ENCODE measurements at places on chromosomes 16 and 17.

DNA sequence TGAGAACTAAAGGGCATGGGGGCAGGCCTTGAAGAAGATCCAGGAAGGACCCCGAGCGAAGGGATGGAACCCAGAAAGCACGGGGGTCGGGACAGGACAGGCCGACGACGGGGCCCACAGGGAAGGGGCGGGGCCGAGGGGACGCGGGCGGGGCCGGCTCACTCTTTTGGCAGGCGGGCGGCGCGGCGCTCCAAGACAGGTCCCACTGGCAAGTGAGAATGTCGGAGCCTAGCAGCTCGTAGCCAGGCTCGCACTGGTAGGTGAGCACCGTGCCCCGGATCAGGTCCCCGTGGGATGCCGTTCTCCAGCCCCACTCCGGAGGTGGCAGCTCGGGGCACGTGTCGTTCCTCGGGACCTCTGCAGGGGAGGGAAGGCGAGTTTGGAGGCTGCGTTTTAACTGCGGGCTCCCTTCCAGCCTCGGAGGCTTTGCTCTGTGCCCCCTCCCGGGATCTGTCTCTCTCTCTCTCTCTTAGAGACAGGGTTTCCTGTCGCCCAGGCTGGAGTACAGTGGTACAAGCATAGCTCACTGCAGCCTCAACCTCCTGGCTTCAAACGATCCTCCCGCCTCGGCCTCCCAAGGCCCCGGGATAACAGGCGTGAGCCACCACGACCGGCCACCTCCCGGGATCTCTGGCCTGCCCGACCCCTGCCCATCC lies 13.7 kb upstream of the CDIPT start:
- no peak for DNase-seq

DNA sequence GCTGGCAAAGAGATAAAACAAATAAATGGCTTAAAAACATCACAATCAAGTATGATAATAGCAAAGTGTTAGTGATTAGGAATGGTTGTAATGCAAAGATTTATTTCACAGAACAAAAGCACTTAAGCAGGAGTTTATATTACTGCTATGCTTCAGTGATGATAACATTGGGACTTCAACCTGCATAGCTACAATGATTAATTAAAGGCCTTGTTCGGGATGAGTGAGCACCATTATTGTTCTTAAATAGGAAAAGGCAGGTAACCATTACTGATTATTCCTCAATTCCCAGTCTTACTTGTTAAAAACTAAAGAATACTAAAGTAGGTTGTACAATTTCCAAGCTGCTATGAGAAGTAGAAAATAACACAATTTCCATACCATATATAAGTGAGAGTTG lies 1247.5 kb upstream of the CDH8 start:
- no peak for DNase-seq

GRCh38 chr17:59356543-59357218 lies 25.2 kb downstream of the YPEL2 start:
- DNase-seq = no peak

DNA sequence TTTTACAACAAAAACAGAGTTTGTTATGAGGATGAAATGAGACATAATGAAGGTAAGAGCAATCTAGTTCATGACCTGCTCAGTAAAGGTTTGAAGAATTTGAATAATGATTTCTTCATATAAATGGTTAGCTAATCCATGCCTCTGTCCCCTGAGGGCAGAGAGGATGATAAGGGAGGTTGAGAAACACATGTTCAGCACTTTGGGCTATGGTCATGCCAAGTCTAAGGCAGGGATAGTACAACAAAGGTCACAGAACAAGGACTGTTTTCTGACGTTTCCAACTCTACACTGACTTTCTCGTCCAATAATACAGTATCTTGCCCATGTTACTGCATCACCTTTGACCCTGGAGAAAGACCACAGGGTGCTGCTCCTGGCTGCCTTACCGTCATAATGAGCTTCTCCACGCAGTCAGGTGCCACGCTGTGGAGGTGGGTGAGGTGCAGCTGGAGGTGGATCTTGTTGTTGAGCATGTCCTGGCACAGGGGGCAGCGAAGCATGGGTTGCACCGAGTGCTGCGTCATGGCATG lies 236.7 kb downstream of the ZFHX3 start:
- no peak for DNase-seq

- DNase-seq = no peak
These were observed 306.5 kb upstream of the TNRC6C start for GRCh38 chr17:77651988-77652387.

DNA sequence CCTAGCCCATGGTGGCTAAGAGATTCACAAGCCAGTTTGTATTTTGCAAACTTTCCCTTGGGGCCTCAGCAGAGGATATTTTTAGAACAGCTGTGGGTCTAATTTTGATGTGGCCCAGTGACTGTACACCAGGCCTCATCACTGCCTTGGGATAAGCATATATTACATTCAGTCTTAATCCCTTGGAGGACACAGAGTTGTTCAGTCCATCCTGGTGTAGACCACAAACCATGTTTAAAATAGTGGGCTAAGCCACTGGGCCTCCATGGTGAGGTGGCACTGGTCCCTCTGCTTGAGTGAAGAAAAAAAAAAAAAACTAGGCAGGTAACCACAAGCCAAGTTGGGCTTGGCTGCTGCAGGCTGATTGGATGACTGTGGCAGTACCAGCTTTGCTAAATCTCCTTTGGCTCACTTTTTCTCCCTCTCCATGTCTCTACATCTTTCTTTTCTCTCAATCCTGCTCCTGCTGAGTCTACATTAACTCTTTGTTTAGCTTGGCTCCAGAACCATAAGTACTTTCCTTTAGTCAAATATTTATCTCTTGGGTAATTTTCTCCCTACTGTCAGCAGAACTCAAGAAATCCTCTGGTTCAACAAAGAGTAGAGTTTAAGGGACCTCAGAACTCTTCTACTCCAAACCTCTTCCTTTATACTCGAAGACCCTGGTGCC lies 120.0 kb upstream of the TBX2 start:
- DNase-seq = no peak

GRCh38 chr16:27966756-27967155 lies 96.8 kb downstream of the GSG1L start:
- no peak for DNase-seq

DNA sequence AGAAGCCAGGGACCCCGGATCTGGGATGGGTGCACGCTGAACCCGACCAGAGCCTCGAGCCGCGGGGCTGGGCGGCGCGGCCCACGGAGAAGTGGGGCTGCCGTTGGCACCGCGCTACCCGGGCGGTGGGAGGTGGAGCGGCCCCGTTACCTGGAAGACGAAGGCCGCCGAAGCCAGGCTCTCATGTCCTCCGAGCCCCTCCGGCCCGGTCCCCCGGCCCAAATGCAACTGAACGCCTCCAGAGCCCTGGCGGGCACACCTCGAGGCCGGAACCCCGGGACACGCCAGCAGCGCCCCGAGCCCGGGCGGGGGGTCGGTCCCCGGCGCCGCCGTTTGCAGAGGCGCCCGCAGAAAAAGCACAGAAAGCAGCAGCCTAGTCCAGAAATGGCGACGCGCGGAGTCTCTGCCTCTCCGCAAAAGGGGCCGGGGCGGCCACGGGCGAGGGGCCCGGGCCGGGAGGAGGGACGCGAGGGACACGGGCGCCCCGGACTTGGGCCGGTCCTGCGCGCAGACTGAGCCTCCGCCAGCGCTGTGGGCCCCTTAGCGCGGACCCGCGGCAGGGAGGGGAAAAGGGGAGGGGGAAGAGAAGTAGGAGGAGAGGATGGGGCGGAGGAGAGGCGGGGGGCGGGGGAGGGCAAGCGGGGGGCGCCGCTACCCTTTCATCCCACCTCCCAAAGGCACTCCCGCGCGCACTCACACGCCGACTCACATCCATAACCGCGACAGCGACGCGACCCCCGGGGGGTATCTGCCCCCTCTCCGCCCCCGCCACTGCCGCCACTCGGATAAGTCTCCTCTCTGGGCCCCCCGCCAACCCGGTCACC lies 1.4 kb downstream of the AXIN2 start:
- DNase-seq = no peak

GRCh38 chr17:5330981-5331380 lies 48.9 kb downstream of the RABEP1 start:
- DNase-seq = no peak

- no peak for DNase-seq
These were observed 7.0 kb downstream of the C16orf82 start for GRCh38 chr16:27073733-27074132.

DNA sequence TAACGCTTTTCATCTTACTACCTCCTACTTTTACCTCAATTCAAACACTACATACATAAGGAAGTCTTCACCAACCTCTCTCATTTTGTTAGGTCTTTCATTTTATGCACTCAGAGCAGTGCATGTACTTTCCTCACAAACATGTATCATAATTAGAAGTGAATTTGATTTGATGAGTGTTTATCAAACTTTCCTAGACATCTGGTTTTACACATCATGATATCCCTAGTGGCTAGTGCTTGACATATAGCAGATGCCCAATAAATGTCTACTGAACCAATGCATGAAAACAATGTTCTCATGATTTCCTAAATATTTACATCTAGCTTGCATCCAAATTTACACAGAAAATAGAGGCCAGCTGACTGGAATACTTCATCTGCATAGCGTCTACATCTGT lies 323.4 kb upstream of the KIF2B start:
- no peak for DNase-seq

DNA sequence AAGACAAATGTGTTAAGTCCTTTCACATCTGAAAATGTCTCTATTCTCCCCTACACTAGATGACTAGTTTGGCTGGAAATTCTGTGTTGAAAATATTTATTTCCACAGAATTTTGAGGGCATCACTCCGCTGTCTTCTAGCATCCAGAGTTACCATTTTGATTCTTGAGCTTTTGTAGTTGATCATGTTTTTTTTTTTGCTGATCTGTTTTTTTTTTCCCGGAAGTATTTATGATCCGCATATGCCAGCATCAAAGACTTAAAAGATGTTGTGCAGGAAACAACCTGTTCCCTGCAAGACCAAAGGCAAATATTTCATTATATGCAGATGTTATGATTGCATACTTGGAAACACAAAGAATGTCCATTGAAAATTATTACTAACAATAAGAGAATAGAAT lies 16.7 kb downstream of the OR1D5 start:
- no peak for DNase-seq

DNA sequence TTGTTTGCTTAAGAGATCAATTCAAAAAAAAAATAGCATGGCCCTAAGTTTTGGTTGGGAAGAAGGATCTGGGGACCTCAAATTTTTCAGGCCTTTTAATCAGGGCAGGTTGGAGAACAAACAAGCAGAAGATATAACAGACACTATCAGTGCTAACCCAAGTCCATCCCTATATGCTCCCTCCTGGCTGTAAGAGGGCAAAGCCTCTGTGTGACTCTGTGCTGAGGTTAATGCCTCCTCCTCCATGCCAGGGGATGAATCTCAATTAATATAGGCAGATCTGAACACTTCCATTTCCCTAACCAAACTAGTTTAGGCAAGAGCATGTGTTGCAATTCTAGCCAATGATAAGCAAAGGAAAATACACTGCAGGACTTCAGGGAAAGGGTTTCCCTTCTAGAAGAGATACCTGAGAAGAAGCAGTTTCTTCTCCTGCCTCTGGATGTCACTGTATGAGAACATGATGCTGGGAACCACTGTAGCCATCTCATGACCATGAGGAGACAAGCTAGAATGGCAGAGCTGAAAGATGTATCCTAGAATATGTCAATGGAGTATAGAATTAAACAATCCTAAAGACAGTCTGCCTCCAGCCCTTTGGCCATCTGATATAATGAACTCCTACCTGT lies 76.0 kb downstream of the CHD9NB start:
- no peak for DNase-seq

- no peak for DNase-seq
These were observed 390 bp downstream of the FOXL1 start for GRCh38 chr16:86578611-86579267.

DNA sequence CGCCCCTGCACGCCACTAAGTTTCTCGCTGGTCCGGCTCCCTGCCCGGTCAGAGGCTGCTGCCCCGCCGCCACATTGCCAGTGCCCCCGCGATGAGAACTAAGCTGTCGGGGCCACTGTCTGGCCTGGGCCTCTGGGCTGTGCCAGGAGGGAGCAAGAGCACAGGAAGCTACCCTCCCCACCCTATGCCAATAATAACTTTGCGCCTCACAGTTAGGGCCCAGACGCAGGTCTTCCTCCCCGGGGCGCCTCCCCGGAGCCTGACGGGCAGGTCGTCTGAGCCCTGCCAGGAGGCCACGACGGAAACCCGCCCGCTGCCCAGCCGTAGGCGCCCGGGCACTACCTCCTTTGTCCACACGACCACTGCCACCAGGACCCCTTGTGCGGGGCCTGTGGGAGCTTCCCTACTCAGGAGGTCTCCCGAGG lies 1.5 kb downstream of the ZFPM1 start:
- no peak for DNase-seq

DNA sequence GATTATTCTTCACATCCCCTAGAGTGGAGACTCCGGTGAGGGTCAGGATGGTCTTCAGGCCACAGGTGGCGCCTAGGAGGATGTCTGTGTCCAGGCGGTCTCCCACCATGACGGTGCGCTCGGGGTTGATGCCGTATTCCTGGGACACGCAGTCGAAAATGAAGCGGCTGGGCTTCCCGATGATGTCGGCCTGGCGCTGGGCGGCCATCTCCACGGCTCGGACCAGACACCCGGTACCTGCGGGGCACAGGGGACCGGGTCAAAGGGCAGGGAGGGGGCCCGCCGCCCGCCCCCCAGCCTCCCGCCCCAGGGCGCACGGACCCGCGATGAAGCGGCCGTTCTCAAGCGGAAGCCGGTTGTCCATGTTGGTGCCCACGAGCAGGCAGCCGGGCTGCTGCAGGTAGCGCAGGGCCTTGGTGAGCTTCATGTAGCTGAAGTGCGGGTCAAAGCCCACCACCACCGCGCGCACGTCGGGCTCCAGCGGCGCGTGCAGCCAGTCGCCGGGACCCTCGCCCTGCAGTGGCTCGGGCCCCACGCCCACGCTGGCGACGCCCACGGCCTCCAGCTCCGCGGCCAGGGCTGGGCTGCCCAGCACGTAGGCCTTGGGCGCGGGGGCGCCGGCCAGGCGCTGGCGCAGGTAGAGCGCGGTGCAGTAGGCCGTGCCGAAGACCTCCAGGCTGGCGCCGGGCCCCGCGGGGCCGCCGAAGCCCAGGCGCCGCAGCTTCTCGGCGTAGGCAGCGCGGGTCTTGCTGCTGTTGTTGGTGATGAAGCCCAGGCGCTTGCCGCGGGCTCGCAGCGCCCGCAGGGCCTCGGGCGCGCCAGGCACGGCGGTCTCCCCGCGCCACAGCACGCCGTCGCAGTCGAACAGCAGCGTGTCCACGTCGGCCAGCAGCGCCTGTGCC lies 572 bp downstream of the PGP start:
- DNase-seq = no peak

DNA sequence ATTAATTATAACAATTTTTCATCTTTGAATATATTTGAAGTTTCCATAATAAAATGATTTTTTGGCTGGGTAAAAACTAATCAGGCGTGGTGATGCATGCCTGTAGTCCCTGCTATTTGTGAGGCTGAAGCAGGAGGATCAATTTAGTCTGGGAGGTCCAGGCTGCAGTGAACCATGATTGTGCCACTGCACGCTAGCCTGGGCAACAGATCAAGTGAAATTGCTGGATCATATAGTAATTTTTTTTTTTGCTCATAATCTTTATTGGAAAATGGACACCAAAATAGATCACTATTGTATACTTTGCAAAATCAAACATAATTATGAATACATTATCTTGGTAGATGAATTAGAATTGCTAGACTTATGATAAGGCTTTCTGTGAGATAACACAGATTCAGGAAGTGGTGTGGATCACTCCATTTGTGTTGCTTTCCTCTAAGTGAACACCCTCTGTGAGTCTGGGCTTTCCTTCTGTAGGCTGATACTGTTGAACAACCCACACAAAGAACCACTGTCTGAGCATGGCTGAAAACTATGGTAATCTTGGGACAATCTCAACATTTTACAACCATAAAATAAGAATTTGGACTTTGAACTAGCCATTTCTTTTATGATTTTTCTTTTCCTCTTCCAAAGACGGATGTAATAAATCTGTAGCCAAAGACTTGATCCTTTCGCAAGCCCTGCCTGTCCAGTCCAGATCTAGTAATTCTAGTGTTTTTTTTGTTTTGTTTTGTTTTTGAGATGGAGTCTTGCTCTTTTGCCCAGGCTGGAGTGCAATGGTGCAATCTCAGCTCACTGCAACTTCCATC lies 5.6 kb upstream of the ST3GAL2 start:
- DNase-seq = no peak

Measured in NCI-H187 (cell line).